Esophagus muscularis mucosa (tissue), 4 donors: ENCODE measurements at places on chromosomes 3 and 15.

DNA sequence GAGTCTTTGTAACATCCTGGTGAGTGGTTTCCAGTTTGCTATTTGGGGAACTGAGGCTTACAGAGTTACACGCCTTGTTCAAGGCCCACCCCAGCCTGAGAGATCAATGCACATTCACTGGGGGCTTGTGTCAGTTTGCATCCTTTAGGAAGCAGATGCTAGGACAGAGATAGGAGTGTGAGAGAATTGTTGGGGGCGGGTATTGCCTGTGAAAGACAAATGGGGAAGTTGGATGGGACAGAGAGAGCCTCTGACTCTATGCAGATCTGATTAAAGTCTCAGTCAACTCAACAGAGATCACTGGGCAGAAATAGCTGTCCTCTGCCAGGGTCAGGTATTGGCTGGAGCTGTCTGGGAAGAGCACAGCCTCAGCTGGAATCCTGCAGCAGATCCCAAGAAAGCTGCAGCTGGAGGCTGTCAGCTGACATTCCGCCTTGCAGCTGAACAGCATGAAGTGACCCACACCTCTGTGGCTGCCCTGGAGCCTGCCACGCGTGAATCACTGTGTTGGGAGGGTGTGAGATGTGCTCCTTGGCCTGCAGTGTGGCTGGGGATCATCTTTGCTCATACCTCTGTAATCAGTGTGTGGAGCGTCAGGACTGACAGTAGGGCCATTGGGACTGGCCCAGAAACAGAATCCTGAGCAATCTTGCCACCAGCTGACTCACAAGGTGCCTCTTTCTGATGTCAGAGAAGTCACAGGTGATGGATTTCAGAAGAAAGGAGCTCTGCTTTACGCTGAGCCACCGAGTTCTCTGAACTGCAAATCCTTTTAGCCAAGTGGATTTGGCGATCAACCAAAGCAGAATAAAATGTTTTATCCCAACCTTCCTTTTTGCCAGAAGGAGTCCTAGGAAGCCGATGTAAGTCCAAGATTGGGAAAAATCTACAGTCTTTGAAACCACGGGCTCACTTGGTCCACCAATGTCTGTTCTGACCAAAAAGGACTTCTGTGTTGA is 284.1 kb upstream of the LRRFIP2 start:
- DNase-seq, result no peak

DNA sequence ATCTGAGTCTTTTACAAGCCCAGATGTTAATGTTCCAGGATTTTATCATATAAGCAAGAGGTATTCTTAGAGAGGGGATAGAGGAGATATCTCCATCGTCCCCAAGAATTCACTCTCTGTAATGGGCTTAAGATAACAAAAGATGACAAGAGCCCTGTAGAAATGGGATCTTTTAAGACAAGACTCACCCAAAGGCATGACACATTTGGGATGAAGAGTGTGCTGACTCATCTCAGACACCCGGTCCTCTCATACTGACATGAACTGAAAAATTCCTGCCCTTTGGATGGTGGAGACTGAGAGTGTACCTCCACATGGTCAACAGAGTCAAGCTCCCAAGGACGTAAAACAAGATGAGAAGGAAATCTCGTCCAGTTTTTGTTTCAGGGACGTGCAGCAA is 11.0 kb downstream of the LEKR1 start:
- DNase-seq, result no peak

DNA sequence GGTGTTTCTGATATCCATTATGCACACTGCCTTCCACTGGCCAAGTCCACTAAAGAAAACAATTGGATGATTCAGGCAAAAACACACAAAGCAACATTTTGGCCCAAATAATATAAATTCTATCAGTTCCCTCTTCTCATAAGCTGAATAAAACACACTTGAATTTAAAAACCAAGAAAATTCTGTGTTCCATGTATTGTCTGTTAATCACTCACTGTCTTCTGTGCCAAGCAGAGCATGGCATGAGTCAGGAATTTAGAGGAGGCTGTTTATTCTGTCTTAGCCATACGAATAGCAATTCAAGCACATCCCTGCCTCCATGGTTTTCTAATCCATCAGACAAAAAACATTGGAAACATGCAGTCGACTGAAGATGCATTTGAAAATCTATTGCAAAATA is 215.6 kb upstream of the UMPS start:
- DNase-seq, result no peak

DNA sequence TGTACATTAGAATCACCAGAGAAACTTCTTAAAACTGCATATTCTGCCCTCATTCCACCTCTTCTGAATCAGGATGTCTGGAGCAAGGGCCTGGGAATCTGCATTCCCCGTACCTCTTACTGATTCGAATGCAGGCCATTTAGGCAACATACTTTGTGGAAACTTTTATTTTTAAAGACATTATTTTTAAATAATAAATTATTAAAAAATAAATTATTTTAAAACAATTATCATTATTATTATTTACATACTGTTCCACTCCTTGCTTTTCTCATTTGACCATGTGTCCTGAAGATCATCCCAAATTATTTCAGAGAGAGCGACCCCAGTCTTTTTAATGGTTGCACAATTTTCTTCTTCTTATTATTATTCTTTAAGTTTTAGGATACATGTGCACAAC is 336.6 kb upstream of the TBC1D5 start:
- no peak for DNase-seq

DNA sequence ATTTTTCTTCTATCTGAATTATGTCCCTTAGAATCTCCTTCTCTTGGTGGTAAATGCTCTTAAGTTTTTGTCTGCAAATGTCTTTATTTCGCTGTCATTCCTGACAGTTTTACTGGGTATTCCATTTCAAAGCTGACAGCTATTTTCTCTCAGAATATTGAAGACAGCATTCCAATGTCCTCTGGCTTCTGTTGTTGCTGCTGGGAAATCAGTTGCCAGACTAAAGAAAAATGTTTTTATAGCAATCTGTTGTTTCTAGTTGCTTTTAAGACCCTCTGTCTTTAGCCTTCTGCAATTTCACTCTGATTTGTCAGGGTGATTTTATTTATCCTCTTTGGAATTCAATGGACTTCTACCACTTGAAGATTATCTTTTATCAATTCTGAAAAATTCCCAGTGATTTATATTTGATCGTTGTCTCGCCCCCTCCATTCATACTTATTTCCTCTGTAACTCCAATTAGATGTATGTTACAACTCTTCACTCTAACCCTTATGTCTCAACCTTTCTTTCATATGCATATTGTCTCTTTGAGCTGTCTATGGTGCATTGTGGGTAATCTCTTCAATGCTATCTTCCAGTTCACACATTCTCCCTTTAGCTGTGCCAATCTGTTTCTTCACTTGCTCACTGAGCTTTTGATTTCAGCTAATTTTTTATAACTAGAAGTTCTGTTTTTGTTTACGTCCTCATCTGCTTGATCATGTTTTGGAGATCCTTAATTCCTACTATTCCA is 23.5 kb downstream of the UBXN7 start:
- DNase-seq, result no peak

DNA sequence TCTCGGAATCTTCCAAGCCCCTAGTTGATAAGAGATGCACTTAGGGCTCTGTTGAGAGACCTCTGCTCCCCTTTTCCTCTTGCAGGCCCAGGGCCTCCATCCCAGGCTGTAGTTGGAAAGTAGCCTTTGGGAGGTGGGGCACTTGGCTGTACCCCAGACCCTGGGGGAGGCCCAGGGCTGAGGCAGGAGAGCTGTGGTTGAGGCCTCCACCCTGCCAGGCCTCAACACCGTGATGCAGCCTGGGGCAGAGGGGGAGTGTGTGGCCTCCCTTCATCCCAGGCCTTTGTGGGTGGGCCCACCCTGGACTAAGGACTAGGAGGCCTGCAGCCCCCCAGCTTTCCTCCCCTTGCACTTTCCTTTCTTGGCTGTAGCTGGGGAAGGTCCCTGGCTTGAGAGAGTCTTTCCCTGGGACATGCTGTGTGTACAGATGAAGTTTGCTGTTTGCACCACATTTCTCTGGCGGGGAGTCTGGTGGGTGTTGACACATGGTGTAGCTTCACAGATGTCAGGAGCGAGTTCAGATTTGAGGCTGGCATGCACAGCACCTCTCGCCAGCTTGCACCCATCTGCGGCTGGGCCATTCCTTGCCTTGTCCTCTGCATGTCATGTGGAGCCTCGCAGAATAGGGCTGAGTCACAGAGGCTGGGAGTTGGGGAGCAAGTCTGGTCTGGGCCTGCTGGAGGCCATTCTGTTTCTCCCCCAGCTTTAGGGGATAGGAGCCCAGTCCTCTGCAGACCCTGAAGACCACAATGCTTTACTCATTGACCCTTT is 13.7 kb downstream of the PLEKHO2 start:
- no peak for DNase-seq

GRCh38 chr15:41792000-41792637 is 17.8 kb downstream of the MAPKBP1 start:
- DNase-seq, result no peak

GRCh38 chr15:90080458-90080755 is 21.9 kb downstream of the IDH2 start:
- no peak for DNase-seq
